ENCODE measurements at places on chromosomes 3 and 15.

- DNase-seq = no peak
These were observed 32.6 kb downstream of the PSMD6 start for GRCh38 chr3:63990733-63991132.

DNA sequence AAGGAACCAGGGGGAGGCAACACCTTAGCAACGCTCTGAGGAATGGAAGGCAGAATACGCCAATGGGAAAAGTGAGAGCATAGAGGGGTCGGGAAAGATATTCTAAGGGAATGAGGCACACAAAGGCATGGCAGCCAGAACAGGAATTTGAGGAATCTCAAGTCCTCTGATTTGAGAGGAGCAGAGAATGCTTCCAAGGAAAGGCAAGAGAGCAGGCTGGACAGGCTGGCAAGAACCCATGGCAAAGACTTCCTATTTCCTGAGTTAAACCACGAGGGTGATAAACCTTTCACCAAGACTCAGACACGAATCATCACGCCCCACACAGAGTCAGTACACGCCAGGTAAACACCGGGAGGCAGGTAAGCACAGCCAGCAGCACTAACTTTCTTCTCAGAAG lies 109.8 kb downstream of the IGF2BP2 start:
- no peak for DNase-seq

- no peak for DNase-seq
These were observed 3.1 kb downstream of the MYRIP start for GRCh38 chr3:39812537-39812936.

- DNase-seq = no peak
These were observed 107.0 kb downstream of the RPLP1 start for GRCh38 chr15:69559440-69560190.

Measured in hepatic stellate cell (primary cell).